ENCODE measurements at places on chromosomes 12 and 14.
A peak's percentile ranks its signal among the peaks of the same experiment; 100 is the strongest.

DNA sequence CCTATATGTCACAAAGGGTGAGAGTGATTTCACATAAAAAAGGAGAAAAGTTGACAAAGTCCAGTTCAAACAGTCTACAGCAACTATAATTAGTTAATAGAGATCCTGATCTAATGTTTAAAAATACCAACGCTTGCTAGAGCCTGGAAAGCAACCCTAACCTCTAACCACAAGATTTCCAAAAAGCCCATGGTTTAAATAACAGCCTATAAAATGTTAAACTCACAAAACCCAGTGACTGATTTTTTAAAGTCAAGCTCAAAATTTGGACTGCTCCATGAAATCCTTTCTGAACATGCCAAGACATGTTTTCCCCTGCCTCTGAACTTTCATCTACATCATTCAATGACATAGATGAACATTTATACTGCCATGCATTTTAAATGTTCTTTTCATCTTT lies 81.6 kb downstream of the PLEKHG7 start:
- H3K4me1 ChIP-seq: peaks cover 15% of the 10 kb centered on the region
- H3K27ac ChIP-seq: no peak overlapping the region
- DNase-seq: no peak
- H3K27me3 ChIP-seq: no peaks in the 10 kb centered on the region
- no peaks in the 10 kb centered on the region for H3K36me3 ChIP-seq

DNA sequence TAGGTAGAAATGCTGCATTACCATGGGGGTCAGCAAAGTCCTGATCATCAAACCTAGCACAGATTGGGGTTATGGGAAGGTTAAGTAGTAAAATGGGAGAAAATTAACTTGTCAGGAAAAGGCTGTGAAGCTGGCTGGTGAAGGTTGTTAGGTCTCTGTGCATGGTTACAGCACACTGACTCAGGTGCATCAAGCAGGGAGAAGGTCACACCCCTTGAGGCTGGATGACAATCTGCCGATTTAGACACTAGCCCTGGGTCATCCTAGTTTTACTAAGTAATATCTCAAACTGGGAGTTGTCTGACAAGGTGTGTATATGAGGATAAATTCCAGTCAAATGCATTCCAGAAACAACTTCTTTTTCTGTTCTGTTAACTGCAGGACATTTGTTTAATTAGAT lies 271.1 kb upstream of the LRIG3 start:
- no peak overlapping the region for H3K27ac ChIP-seq
- H3K27me3 ChIP-seq: no peaks in the 10 kb centered on the region
- DNase-seq: no peak
- H3K4me3 ChIP-seq: no peak overlapping the region
- H3K36me3 ChIP-seq: no peaks in the 10 kb centered on the region
- no peaks in the 10 kb centered on the region for H3K4me1 ChIP-seq

GRCh38 chr14:96270565-96271420 lies 14.8 kb downstream of the BDKRB1 start:
- DNase-seq: no peak
- no peak overlapping the region for H3K4me3 ChIP-seq
- no peaks in the 10 kb centered on the region for H3K36me3 ChIP-seq
- peaks cover 38% of the 10 kb centered on the region for H3K4me1 ChIP-seq

- H3K4me3 ChIP-seq: peak within 1 kb of the TSS; percentile 64
- H3K36me3 ChIP-seq: peaks cover 22% of the 10 kb centered on the region
- H3K27me3 ChIP-seq: peaks cover 77% of the 10 kb centered on the region
- H3K4me1 ChIP-seq: peaks cover 18% of the 10 kb centered on the region
Observed at GRCh38 chr12:131827961-131828534, at the start of gene MMP17. Gene MMP17, plus strand, starts transcription at chr12:131828393. Its CDS starts 102 bp downstream, at chr12:131828495.

- H3K4me1 ChIP-seq: peaks cover 35% of the 10 kb centered on the region
- no peak overlapping the region for H3K4me3 ChIP-seq
- DNase-seq: no peak
- no peak overlapping the region for H3K27ac ChIP-seq
- no peaks in the 10 kb centered on the region for H3K27me3 ChIP-seq
Observed at GRCh38 chr12:15603474-15604085, 185.6 kb downstream of the EPS8 start.

- H3K27ac ChIP-seq: peak overlapping the region; percentile 80
- H3K4me1 ChIP-seq: peaks cover 21% of the 10 kb centered on the region
- peaks cover 66% of the 10 kb centered on the region for H3K36me3 ChIP-seq
- DNase-seq: no peak
- H3K4me3 ChIP-seq: peak overlapping the region; percentile 97
- H3K27me3 ChIP-seq: no peaks in the 10 kb centered on the region
Observed at GRCh38 chr12:52050116-52050757, 1.0 kb upstream of the NR4A1 start.

DNA sequence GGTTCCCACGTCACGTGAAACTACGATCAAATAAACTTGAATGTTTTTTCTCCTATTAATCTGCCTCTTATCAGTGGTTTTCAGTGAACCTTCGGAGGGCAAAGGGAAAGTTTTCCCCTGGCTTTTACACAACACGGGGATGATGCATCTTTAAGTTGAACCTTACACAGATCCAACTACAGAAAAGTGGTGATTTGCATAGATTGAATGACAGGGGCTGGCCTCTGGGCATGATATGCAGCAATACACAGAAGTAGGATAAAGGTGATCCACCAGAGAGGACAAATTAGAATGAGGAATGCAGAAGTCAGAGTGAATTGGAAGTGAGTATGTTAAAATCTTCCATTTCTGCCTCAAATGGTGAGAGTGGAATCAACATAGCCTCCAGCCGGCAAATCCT lies 11.6 kb downstream of the GSG1 start:
- H3K4me1 ChIP-seq: peaks cover 35% of the 10 kb centered on the region
- H3K27me3 ChIP-seq: peaks cover 18% of the 10 kb centered on the region
- H3K27ac ChIP-seq: no peak overlapping the region
- no peak for DNase-seq

DNA sequence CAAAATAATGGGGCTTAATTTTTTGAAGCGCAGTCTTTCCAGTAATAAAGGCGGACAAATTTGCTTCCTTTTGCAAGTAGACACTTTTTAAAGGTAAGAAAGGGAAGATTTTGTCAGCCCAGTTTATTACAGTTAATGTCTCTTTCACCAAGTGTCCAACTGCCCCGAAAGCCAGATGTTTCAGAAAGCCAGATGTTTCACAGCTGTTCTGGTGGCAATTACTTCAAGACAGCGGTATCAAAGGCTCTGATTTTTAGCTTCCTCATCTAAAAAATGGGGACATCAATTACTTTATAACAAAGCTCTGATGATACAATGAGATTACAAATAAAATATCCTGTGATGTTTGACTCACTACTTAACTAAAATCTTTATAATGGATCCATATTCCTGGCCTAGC lies 1.0 kb downstream of the WBP11 start:
- DNase-seq: no peak
- peaks cover 17% of the 10 kb centered on the region for H3K4me1 ChIP-seq
- H3K27ac ChIP-seq: no peak overlapping the region
- H3K27me3 ChIP-seq: no peaks in the 10 kb centered on the region
- H3K36me3 ChIP-seq: peaks cover 29% of the 10 kb centered on the region

DNA sequence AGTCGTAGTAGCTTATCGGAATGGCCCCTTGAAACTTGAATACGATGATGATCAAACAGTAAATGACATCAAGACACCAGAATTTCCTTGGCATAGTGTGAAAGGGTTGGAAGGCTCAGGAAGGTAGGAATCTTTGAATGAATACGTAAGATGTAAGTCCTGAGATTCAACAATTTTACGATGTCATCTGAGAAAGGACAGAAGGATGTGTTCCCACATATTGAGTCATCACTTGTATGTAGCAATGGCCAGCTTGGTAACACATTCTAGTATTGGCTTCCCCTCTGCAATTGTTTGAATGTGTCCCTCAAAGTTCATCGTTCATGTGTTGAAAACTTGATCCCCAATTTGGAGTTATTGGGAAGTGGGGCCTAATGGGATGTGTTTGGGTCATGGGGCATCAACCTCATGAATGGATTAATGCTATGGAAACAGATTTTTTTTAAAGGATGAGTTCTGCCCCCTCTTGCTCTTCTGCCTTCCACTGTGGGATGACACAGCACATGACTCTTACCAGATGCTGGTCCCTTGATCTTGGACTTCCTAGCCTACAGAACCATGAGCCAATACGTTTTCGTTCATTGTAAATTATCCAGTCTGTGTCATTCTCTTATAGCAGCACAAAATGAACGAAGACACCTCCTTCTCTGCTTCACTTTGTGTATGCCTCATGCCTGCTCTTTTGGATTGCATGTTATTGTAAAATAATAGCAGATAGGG lies 284.6 kb downstream of the BCAT1 start:
- no peaks in the 10 kb centered on the region for H3K4me1 ChIP-seq
- no peak overlapping the region for H3K4me3 ChIP-seq
- H3K27ac ChIP-seq: no peak overlapping the region
- no peak for DNase-seq

- H3K4me3 ChIP-seq: no peak overlapping the region
- H3K27ac ChIP-seq: no peak overlapping the region
- no peaks in the 10 kb centered on the region for H3K36me3 ChIP-seq
- H3K4me1 ChIP-seq: no peaks in the 10 kb centered on the region
- no peaks in the 10 kb centered on the region for H3K27me3 ChIP-seq
- no peak for DNase-seq
Observed at GRCh38 chr14:26138764-26139445, 458.9 kb downstream of the NOVA1 start.

GRCh38 chr12:12209043-12209442 lies 57.8 kb downstream of the LRP6 start:
- peaks cover 57% of the 10 kb centered on the region for H3K4me1 ChIP-seq
- H3K4me3 ChIP-seq: no peak overlapping the region
- H3K27ac ChIP-seq: no peak overlapping the region
- no peaks in the 10 kb centered on the region for H3K27me3 ChIP-seq

DNA sequence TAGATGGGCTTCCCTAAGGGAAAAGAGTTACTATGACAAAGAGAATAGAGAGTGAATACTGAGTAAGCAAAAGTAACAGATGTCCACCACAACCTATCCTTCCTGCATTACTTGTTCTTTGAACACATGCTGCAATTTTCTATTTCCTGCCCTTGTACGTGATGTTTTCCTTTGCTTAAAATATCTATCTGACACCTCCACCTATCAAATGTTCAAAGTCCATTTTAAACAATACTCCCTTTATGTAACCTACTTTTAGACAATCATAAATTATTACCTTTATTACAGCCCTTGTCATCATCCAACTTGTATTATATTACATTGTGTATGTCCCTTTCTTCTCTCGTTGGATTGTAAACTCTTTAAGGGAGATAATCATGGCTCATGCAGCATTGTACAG lies 147.2 kb upstream of the DYRK2 start:
- peak overlapping the region; percentile 78 for H3K27ac ChIP-seq
- no peaks in the 10 kb centered on the region for H3K27me3 ChIP-seq
- peaks cover 40% of the 10 kb centered on the region for H3K4me1 ChIP-seq

- no peaks in the 10 kb centered on the region for H3K36me3 ChIP-seq
- H3K27me3 ChIP-seq: no peaks in the 10 kb centered on the region
- H3K27ac ChIP-seq: no peak within 1 kb of the TSS
- H3K4me1 ChIP-seq: peaks cover 12% of the 10 kb centered on the region
Observed at GRCh38 chr12:51346581-51346980, at the start of gene CELA1. Gene CELA1, minus strand, starts transcription at chr12:51346679. Its CDS starts 41 bp downstream, at chr12:51346638.

DNA sequence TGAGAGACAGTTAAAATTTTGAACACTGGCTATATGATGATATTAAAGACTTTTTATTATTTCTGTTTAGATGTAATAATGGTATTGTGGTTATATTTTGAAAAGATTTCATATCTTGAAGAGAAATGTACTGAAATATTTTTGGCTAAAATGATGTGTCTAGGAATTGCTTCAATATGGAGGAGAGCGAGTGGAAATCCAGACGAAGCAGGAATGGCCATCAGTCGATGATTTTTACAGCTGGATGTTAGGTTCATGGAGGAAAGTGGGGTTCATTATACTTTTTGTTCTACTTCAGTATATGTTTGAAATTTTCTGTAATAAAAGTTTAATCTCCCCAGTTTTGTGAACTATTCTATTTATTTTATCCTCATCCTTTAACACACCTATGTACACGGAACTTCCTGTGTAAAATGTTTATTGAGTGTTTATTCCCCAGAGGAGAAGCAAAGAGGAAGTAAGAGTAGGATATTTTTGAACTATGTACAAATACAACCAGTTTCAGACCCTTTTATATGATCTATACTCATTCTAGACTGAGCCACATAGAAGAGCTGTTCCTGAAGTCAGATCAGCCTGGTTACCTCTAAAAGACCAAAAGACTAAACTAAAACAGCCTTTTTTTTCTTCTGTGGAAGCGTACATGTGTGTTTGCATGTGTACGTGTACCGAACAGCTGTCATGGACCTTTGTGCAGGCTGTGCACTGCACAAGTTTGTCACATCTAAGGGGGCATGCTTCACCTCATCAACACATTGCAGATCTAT lies 211.0 kb upstream of the NUDT4 start:
- no peak overlapping the region for H3K4me3 ChIP-seq
- no peaks in the 10 kb centered on the region for H3K27me3 ChIP-seq
- peaks cover 18% of the 10 kb centered on the region for H3K4me1 ChIP-seq
- no peak for DNase-seq
- no peak overlapping the region for H3K27ac ChIP-seq

GRCh38 chr14:77918448-77918847 lies 118.5 kb downstream of the ADCK1 start:
- H3K27me3 ChIP-seq: no peaks in the 10 kb centered on the region
- no peaks in the 10 kb centered on the region for H3K36me3 ChIP-seq
- DNase-seq: no peak
- no peak overlapping the region for H3K27ac ChIP-seq
- H3K4me1 ChIP-seq: no peaks in the 10 kb centered on the region

DNA sequence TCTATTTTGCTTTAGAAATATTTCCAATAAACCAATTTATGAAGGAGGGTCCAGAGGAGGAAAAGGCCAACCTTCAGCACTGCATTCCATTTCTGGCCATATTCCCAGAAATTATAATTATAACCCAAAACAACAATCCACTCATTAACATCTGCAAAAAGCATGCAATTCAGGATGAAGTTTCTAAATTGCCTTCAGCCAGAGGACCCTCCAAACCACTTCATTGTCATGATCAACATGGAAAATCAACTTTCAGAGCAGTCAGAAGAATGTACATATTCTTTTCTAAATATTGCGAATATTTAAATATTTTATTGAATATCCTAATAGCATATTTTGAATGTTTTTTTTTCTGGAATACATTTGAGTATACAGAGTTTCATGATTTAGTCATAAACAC lies 332.6 kb upstream of the TMEM132C start:
- H3K36me3 ChIP-seq: no peaks in the 10 kb centered on the region
- no peaks in the 10 kb centered on the region for H3K27me3 ChIP-seq
- H3K4me3 ChIP-seq: no peak overlapping the region
- DNase-seq: no peak

GRCh38 chr12:122282061-122282460 lies 15.8 kb upstream of the VPS33A start:
- no peak overlapping the region for H3K27ac ChIP-seq
- no peak for DNase-seq
- no peaks in the 10 kb centered on the region for H3K4me1 ChIP-seq

- H3K4me1 ChIP-seq: peaks cover 29% of the 10 kb centered on the region
- H3K27ac ChIP-seq: no peak overlapping the region
- H3K4me3 ChIP-seq: no peak overlapping the region
- peaks cover 27% of the 10 kb centered on the region for H3K36me3 ChIP-seq
- DNase-seq: no peak
- H3K27me3 ChIP-seq: peaks cover 69% of the 10 kb centered on the region
Observed at GRCh38 chr12:131833288-131833895, 5.2 kb downstream of the MMP17 start.

GRCh38 chr14:61466249-61466904 lies 145.0 kb downstream of the PRKCH start:
- H3K4me3 ChIP-seq: no peak overlapping the region
- H3K36me3 ChIP-seq: no peaks in the 10 kb centered on the region
- H3K27ac ChIP-seq: no peak overlapping the region
- H3K27me3 ChIP-seq: no peaks in the 10 kb centered on the region

Data from Calu3 (cell line).